ENCODE measurements at places on chromosomes 11 and 22.

GRCh38 chr22:24025475-24025874 lies 14.4 kb downstream of the CABIN1 start:
- DNase-seq, result no peak

DNA sequence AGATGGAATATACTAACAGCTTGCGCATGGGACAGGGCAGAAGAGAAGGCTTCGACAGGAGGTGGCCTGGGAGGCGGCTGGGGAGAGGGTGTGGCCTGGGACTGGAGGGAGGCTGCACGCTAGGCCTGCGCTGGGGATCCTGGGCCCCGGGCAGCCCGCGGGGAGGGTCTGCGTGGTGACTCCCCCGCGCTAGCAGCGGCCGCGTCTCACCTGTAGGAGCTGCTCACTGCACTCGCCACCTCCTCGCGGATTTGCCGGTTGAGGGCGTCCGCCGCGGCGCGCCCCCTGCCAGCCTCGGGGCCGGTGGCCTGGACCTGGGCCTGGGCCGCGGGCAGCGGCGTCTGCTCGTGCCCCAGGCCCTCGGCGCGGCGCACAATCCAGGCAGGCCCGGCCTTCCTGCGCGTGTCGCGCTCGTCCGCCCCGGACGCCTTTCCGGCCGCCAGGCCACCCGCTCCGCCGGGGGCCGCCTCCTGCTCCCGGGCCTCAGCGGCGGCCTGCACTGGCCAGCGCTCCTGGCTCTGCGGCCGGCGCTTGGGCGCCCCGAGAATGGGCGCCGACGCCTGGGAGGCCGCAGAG lies 1.5 kb downstream of the MAP6 start:
- DNase-seq, result no peak

DNA sequence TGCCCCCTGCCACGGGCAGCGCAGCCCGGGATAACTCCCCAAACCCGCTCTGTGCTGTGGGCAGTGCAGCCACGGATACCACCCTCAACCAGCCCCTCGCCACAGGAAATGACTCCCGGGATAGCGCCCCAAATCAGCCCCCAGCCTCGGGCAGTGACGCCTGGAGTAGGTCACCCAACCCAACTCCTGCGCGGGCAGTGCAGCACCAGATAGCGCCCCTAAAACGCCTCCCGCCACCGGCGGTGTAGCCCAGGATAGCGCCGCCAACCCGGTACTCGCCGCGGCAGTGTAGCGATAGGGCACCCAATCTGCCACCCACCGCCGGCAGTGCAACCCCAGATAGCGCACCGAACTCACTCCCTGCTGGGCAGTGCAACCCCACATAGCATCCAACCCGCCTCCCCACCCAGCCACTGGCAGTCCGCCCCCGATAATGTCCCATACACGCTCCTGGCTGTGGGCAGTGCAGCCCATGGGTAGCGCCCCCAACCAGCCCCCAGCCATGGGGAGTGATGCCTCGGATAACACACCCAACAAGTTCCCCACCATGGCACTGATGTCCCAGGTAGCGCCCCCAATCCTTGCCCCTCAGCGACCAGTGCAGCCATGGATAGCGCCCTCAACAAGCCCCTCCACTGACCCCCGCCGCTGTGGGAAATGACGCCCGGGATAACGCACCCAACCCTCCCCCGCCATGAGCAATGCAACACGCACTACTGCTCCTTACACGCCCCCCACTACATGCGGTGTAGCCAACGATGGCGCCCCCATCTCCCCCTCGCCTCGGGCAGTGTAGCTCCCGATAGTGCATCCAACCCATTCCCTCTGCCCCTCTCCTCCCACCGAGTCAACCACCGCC lies 1.5 kb downstream of the RFPL2 start:
- DNase-seq, result no peak

DNA sequence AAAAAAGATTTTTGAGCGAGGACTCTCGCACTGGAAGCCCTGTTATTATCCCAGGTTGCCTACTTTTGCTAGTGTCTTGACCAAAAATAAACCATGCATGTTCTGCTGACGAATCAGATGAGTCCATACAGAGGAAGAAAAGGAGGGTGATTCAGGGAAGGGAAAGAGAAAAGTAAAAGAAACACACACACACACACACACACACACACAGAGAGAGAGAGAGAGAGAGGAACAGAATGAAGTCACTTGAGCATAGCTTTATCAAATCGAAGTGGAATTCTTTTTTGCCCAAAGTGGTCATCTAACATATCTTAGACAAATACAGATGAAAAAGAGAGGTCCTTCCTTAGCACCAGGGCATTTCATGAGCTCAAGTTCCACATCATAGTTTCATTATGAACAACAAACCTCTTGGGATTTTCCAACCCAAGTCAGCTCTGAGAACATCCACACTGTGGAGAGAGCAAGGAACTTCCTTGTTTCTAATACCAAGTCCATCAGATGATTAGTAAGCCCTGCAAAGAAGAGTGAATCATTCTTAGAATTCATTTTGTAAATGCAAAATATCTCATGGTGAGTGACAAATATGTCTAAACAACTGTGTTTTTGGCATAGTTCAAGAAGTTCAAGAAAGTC lies 7.7 kb upstream of the MMP12 start:
- DNase-seq, result no peak

DNA sequence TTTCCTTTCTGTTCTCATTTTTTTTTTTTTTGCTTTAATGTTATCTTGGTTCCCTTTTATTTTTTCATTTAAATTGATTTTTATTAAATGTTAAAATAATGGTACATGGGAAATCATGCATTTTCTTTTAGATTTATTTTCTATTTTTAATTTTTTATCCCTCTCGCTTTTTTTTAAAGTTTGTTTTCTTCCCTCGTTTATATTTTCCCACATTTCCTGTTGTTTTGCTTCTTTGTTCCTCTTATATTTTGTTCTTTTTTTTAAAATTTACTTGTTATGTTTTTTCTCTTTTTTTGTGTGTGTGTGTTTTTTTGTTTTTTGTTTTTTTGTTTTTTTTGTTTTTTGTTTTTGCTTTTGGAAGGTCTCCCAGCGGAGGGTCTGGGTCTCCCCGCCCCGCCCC lies 34.9 kb upstream of the EIF3D start:
- DNase-seq, result no peak

GRCh38 chr22:45971408-45972028 lies 5.4 kb downstream of the WNT7B start:
- DNase-seq, result no peak

DNA sequence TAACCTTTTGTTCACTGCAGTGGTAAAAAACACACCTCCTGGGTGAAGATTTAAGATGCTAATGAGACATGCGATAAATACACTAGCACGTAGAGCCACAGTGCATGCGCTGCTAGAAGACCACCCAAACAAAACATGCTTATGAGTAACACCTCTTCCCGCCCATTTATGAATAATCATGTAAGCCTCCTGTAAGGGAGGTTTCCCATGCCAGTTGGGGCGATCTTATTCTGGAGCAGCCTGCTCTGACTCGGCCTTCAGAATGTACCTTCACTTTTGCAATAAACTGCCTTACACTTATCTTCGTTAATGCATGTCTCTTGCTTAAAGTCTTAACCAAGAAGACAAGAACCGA lies 18.1 kb upstream of the SCARF2 start:
- no peak for DNase-seq

DNA sequence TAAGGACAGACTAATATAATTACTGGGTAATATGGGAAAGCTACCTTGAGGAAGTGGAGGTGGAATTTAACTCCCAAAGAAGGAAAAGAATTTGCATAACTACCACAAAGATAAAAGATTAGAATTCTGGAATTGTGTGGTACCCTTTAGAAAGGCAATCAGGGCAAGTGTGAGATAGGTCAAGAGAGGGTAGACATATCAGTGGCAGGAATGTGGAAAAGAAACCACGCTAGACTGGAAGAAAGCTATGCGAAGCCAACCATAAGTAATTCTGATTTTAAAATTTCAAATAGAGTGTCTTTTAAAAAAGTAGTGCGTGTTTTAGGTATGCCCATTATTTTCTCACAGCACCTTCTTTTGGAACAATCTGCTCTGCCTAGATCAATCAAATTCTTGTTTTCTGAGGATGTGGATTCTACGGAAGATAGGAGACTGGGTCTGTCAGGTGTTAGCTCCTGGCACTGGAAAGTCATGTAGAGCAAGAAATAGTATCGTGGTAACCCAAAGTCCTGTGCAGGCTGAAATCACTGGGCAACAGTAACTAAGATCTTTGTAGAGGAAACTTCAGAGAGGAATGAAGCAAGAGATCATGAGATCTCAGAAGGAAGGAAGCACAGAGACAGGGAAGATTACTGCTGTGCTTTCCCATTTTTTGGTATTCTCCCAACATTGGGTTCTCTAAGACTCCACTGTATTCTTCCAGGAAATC lies 111.3 kb upstream of the MTMR2 start:
- DNase-seq, result no peak

DNA sequence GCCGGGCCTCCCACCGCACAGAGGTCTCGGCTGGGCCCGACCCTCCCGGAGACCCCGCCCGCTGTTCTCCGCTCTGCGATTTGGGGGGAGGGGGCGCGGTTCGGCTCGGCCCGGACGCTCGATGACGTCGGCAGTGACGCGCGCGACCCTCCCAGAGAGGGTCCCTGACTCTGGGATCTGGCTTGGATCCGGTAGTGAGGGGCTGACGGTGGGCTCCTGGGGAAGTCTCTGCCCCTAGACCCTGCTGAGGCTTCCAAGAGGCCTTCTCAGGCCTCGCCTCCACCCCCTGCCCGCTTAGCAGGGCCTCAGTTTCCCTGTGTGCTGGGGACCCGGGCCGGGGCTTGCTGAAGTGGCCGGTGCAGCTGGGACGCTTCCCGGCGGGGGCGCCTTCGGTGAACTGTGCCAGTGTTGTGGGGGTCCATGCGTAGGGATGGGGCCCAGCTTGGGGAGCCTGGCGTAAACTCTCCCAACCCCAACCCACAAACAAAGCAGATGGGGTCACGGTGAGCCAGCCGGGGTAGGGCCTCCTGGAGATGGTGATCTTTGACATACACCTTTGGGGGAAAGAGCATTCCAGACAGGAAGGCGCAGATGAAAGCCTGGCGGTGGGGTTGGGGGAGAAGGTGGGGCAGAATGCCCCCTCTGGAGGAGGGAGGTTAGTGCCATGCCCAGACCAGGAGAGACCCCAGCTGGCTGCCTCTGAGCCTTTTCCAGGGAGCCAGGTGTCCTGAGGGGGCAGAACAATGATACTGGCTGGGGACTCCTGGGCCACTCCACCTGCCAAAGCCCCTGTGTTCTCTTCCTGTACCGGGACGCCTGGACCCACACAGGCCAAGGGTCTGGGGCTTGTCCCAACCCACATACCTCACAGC lies 1.0 kb downstream of the B4GALNT4 start:
- no peak for DNase-seq

DNA sequence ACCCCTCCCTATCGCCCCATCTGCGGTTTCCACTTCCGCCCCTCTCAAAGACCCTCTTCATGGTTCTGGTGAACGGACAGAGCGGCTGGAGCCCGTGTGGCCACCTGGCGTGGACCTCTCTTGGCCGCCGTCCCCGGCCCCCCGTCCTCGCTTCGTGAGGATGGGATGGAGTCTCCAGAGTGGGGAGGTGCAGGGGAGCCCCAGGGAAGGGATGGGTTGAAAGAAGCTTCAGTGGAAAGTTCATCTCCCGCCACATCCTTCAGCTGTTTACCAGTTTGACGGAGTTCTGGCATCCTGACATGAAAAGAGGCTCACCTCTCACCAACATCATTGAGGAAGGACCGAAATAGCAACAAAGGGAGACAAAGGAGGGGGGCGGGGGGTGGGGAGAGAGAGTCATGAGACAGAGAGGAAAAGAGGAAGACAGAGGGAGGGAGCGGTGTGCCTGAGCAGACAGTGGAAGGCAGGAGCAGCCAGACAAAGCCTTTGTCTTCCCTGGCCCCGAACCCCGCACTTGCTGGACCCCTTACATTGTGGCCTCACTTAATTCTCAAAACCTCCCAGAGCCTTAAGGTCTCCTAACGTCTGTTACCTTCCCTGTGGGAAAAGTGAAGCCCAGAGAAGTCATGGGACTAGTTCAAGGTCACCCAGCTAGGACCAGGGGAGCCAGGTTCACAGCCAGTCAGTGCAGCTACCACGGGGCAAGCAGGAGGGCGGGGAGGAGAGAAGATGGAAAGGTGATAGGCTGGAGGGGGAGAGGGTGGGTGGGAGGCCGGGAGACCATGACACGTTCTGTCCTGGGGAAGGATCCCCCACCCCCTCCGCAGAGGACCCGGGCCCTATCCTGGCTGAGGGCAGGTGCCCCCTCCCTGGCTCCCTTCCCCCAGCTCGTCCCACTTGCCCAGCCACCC lies 54.9 kb downstream of the CD6 start:
- peak; percentile 90 for DNase-seq
